ENCODE measurements at places on chromosomes 5 and 9. TPM values are rescaled to one million over a fixed set of nuclear protein-coding genes. Genes with fewer than 3 reads are reported as not detected.

Gene MRPL36
- 71.6 TPM for polyA plus RNA-seq

Gene PTGES
- polyA plus RNA-seq = not detected

Gene RANBP17
- polyA plus RNA-seq = 0.09 TPM

Gene REEP2
- 0.39 TPM for polyA plus RNA-seq

Gene SPINK7
- not detected for polyA plus RNA-seq

Gene AK1
- polyA plus RNA-seq = 0.07 TPM

- no peaks in the 10 kb centered on the region for H3K36me3 ChIP-seq
- H3K4me1 ChIP-seq = no peaks in the 10 kb centered on the region
- no peak overlapping the region for H3K4me3 ChIP-seq
- H3K27me3 ChIP-seq = peaks cover 1% of the 10 kb centered on the region
- H3K27ac ChIP-seq = no peak overlapping the region
- no peak for DNase-seq
Measured at GRCh38 chr9:90578126-90578815, 64.4 kb downstream of the DIRAS2 start.

- H3K27ac ChIP-seq = no peak overlapping the region
- no peaks in the 10 kb centered on the region for H3K36me3 ChIP-seq
- H3K4me1 ChIP-seq = no peaks in the 10 kb centered on the region
- DNase-seq = no peak
- no peaks in the 10 kb centered on the region for H3K27me3 ChIP-seq
- no peak overlapping the region for H3K4me3 ChIP-seq
Measured at GRCh38 chr5:114953565-114953964, 216.1 kb downstream of the TRIM36 start.

- H3K27me3 ChIP-seq = no peaks in the 10 kb centered on the region
- peaks cover 5% of the 10 kb centered on the region for H3K4me1 ChIP-seq
- no peak overlapping the region for H3K4me3 ChIP-seq
- no peaks in the 10 kb centered on the region for H3K36me3 ChIP-seq
Measured at GRCh38 chr9:136046554-136046920, 48.6 kb downstream of the NACC2 start.

GRCh38 chr5:63131626-63132285 lies 553.1 kb downstream of the LRRC70 start:
- no peaks in the 10 kb centered on the region for H3K36me3 ChIP-seq
- no peaks in the 10 kb centered on the region for H3K4me1 ChIP-seq
- H3K27ac ChIP-seq = no peak overlapping the region
- H3K27me3 ChIP-seq = no peaks in the 10 kb centered on the region

- H3K4me1 ChIP-seq = peaks cover 2% of the 10 kb centered on the region
- peaks cover 5% of the 10 kb centered on the region for H3K36me3 ChIP-seq
- H3K27me3 ChIP-seq = peaks cover 44% of the 10 kb centered on the region
- DNase-seq = no peak
- H3K27ac ChIP-seq = no peak overlapping the region
Measured at GRCh38 chr5:944992-945685, 52.5 kb downstream of the TRIP13 start.

GRCh38 chr5:32536246-32536645 lies 49.1 kb upstream of the SUB1 start:
- no peak for DNase-seq
- H3K27me3 ChIP-seq = no peaks in the 10 kb centered on the region
- no peak overlapping the region for H3K4me3 ChIP-seq
- H3K36me3 ChIP-seq = no peaks in the 10 kb centered on the region

- DNase-seq = no peak
- H3K4me3 ChIP-seq = no peak overlapping the region
- no peak overlapping the region for H3K27ac ChIP-seq
- H3K36me3 ChIP-seq = no peaks in the 10 kb centered on the region
- H3K4me1 ChIP-seq = no peaks in the 10 kb centered on the region
- peaks cover 12% of the 10 kb centered on the region for H3K27me3 ChIP-seq
Measured at GRCh38 chr5:99122976-99123375, 194.2 kb upstream of the CHD1 start.

DNA sequence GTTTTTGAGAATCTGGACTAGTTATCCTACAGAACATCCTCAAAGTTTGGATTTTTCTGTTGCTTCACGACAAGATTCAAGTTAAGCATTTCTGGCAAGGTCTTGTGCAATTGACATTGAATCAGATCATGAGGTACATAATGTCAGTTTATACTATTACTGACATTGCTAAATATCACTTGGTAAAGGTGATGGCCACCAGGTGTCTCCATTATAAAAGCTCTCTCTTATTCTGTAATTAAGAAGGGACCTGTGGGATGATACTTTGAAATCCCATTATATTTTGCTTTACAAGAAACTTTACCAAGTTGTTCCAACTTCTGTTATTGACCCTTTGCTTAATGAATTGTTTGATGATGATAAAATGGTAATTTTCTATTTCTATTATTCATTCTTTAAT lies 131.0 kb upstream of the ASTN2 start:
- no peak overlapping the region for H3K4me3 ChIP-seq
- peaks cover 5% of the 10 kb centered on the region for H3K4me1 ChIP-seq
- DNase-seq = no peak
- H3K27ac ChIP-seq = no peak overlapping the region
- H3K27me3 ChIP-seq = peaks cover 5% of the 10 kb centered on the region

DNA sequence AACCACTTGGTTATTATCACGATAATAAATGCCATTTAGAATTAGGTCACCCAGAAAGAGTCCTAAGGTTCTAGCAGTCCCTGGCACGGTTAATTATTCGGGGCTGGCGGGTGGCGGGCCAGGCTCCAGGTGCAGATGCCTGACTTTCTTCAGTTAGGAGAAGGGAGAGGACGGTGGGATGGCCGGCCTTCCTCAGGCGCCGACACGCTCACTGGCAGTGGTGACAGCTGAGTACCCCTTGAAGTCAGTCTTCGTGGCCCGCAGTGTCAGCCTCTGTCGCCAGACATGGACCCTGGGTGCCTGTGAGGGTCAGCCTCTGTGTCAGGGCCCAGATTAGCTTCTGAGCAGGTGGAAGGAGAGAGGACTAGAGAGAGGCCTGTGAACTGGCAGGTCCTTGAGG lies 21.1 kb upstream of the EXOC3 start:
- no peak for DNase-seq
- peaks cover 5% of the 10 kb centered on the region for H3K4me1 ChIP-seq
- H3K36me3 ChIP-seq = no peaks in the 10 kb centered on the region

DNA sequence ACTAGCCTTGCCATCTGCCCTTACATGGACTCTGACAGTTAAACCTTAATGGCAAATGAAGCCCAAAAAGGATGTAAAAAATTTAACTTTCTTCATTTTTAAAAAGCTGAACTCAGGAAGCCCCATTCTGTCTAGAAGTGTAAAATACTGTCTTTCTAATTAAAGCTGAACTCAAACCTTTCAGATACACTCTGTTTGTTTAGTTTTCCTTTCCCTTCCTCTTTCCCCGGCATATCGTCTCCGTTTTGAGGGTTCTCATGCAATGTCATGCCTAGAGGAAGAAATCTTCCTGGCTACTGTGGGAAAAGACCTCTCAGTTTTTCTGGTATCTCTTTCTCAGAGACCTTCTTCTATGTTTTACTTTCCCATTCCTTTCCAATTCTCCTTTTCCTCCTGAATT lies 841.5 kb downstream of the DTWD2 start:
- no peak overlapping the region for H3K4me3 ChIP-seq
- H3K27me3 ChIP-seq = no peaks in the 10 kb centered on the region
- DNase-seq = no peak
- H3K27ac ChIP-seq = no peak overlapping the region
- H3K36me3 ChIP-seq = no peaks in the 10 kb centered on the region

GRCh38 chr5:105573575-105573974 lies 2011.0 kb upstream of the NUDT12 start:
- H3K4me1 ChIP-seq = no peaks in the 10 kb centered on the region
- no peaks in the 10 kb centered on the region for H3K36me3 ChIP-seq
- H3K27me3 ChIP-seq = no peaks in the 10 kb centered on the region
- H3K4me3 ChIP-seq = no peak overlapping the region
- DNase-seq = no peak

DNA sequence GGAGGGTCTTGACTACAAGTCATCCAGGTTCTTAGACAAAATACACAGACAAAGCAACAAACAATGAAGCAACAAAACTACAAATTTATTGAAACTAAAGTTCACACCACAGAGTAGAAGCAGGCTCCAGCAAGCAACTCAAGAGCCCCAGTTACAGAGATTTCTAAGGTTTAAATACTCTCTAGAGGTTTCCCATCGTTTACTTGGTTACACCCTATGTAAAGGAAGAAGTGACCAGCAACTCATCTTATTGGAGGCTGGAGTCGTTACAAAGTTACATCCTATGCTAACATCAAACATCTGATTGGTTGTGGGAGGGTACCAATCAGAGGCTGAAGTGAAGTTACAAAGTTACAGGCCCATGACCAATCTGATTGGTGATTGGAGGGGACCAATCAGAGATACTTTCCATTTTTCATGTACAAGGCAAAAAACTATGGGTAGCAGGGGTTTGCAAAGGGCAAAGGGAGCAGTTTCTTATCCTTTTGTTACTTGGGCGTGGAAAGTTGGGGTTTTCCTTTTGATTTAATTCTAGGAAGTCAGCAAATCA lies 2292.6 kb upstream of the C9orf72 start:
- DNase-seq = no peak
- H3K4me1 ChIP-seq = no peaks in the 10 kb centered on the region
- no peak overlapping the region for H3K4me3 ChIP-seq
- no peaks in the 10 kb centered on the region for H3K27me3 ChIP-seq

- no peak overlapping the region for H3K4me3 ChIP-seq
- no peaks in the 10 kb centered on the region for H3K36me3 ChIP-seq
- H3K27me3 ChIP-seq = no peaks in the 10 kb centered on the region
Measured at GRCh38 chr9:106797299-106797698, 65.7 kb upstream of the ZNF462 start.

GRCh38 chr5:159209438-159210209 lies at the start of gene RNF145:
Gene RNF145 (minus strand): TSS chr5:159209553. CDS start chr5:159203617, 5,936 bp downstream.
- peak within 1 kb of the TSS; percentile 100 for H3K27ac ChIP-seq
- no peaks in the 10 kb centered on the region for H3K36me3 ChIP-seq
- peaks cover 57% of the 10 kb centered on the region for H3K4me1 ChIP-seq
- no peaks in the 10 kb centered on the region for H3K27me3 ChIP-seq
- peak within 1 kb of the TSS; percentile 100 for H3K4me3 ChIP-seq

DNA sequence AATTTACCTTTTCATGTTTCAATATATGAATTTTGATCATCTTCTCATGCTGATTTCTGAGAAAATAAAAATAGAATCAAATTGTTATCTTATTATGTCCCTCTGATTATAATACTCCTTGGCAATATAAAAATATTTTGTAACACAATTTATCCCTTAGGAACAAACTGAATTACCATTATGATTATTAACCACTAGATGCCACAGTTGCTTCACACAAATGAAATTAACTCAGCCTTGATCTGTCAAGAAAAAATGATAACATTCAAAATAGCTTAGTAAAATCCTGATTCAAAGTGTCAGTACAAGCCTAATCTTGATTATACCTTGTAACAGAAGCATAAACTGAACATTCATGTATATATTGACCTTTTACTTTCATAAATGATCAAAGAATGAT lies 4.8 kb upstream of the CHSY3 start:
- H3K27me3 ChIP-seq = peaks cover 16% of the 10 kb centered on the region
- DNase-seq = no peak
- peaks cover 4% of the 10 kb centered on the region for H3K36me3 ChIP-seq
- H3K4me3 ChIP-seq = no peak overlapping the region
- peaks cover 7% of the 10 kb centered on the region for H3K4me1 ChIP-seq

GRCh38 chr9:90839183-90839728 lies 37.6 kb downstream of the SYK start:
- H3K36me3 ChIP-seq = no peaks in the 10 kb centered on the region
- no peak for DNase-seq
- H3K27me3 ChIP-seq = peaks cover 8% of the 10 kb centered on the region
- no peak overlapping the region for H3K27ac ChIP-seq
- H3K4me3 ChIP-seq = no peak overlapping the region

DNA sequence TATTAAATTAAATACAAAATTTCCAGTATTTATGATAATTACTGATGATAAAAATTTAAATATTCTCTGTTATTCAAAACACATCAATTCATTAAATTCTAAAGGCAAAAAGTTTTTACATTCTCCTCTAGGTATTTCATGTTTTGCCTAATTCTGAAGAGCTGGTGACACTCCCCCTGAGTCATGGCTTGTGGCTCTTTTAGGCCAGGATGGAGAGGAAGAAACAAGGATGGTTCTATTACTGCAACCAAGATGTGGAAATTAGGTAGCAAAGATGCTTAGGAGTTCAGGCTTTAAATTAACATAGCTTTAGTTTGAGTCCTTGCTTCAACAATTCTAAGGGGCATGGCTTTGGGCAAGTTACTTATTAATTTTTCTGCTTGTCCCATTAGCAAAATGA lies 1295.8 kb downstream of the EFNA5 start:
- no peaks in the 10 kb centered on the region for H3K36me3 ChIP-seq
- DNase-seq = no peak
- no peak overlapping the region for H3K27ac ChIP-seq
- no peaks in the 10 kb centered on the region for H3K4me1 ChIP-seq
- no peaks in the 10 kb centered on the region for H3K27me3 ChIP-seq
- H3K4me3 ChIP-seq = no peak overlapping the region

All from naive thymus-derived CD8-positive, alpha-beta T cell (primary cell).